ENCODE measurements at places on chromosomes 5 and 9. TPM values are rescaled to one million over a fixed set of nuclear protein-coding genes. Genes with fewer than 3 reads are reported as not detected.
A peak's percentile ranks its signal among the peaks of the same experiment; 100 is the strongest.

GRCh38 chr9:98037357-98037756 lies 19.2 kb upstream of the NANS start:
- DNase-seq, result no peak

GRCh38 chr9:134041649-134041962 lies 16.3 kb downstream of the BRD3OS start:
- DNase-seq, result no peak

DNA sequence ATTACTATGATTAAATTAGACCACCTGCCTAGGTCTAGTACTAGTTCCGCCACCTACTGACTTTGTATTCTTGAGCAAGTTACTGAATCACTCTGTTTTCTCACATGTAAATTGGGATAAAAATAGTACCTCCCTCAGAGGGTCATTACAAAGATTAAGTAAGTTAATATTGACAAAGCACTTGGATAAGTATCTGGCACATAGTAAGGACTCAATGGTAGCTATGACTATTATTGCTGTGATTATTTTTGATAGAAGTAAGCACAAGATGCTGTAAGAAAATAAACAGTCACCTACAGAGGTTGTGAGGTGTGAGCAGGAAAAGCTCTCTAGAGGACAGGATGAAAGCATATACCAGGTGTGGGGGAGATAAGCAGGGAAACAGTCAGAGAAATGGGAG lies 173.1 kb upstream of the PAPPA start:
- DNase-seq, result no peak

GRCh38 chr5:181261320-181262049 lies 542 bp upstream of the TRIM52 start:
- DNase-seq, result peak; percentile 61

GRCh38 chr5:98464737-98465330 lies 308.6 kb upstream of the RGMB start:
- DNase-seq, result no peak

GRCh38 chr5:132103969-132104391 lies 30.4 kb downstream of the CSF2 start:
- no peak for DNase-seq

DNA sequence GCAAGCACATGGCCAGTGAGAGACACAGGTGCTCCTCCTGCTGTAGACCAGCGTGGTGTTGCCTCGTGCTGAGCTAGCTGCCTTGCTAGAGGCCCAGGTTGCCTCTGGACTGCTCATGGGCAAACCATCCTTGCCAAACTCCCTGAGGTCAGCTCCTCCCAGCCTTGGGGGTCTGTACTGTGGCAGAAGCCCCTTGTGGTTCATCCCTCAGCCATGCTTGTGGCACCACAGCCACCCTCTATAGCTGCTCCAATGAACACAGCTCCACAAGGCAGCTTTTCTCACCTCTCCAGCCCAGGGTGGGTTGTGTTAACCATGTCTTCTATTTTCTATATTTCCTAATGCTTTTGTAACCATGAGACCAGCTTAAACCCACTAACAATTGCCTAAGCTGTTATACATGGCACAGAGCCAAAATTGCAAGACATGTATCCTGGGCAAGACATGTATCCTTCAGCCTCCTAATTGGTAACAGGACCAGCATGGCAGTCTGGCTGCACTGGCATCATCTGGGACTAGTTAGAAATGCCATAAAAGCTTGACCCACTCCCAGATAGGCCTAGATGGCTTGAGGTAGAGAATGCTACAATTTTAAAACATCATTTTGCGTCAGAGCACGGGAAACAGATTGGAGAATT lies 183.1 kb upstream of the S1PR3 start:
- peak; percentile 31 for DNase-seq

GRCh38 chr9:35816708-35817107 lies 1.9 kb upstream of the HINT2 start:
- DNase-seq, result peak; percentile 30

Gene SLF1
- 15.0 TPM for total RNA-seq

Gene WNT8A
- not detected for total RNA-seq
